ENCODE measurements at places on chromosomes 7 and 10. TPM values are rescaled to one million over a fixed set of nuclear protein-coding genes. Genes with fewer than 3 reads are reported as not detected.
A peak's percentile ranks its signal among the peaks of the same experiment; 100 is the strongest.

- DNase-seq: peak; percentile 26
Measured at GRCh38 chr7:30479202-30480120, 877 bp upstream of the NOD1 start.

DNA sequence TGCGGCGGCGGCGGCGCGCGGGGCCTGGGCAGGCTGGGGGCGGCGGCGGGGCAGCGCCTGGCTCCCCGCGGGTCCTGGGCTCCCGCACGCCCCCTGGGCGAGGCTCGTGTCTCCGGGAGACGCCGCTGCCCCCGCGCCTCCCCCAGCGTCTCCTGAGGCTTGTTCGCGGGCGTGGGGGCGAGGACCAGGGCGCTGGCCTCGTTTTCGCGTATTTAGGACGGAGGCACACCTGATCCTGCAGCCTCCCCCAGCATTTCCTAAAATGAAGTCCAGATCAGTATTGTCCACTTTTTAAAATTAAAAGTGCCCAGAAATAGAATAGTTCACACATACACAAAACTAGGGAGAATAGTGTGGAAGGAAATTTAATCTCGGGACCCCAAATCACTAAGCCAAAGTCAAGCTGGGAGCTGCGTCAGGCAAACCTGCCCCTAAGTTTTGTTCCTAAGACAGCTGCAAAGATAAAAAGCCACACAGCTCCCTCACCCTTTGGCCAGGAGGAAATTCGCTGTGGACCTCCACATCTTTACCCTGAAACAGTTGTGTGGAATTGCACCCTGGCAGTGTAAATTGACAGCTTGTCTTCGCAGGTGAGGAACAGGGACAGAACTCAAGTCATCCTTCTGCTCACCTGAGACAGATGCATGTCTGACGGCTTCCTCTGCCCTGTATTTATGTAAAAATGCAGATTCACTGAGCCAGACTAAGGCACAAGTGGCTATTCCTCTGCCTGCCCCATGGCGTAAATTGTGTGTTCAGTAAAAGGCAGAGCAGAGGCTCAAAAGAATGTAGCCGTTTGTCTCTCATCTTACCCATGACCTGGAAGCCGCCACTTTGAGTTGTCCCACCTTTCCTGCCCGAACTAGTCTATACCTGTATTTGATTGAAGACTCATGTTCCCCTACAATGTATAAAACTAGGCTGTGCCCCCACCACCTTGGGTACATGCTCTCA, 740 bp downstream of the GALNT11 start:
- no peak for DNase-seq

The NUTM2B gene
- 1.1 TPM for total RNA-seq

GRCh38 chr10:69906425-69906824, 104.7 kb downstream of the COL13A1 start:
- no peak for DNase-seq

DNA sequence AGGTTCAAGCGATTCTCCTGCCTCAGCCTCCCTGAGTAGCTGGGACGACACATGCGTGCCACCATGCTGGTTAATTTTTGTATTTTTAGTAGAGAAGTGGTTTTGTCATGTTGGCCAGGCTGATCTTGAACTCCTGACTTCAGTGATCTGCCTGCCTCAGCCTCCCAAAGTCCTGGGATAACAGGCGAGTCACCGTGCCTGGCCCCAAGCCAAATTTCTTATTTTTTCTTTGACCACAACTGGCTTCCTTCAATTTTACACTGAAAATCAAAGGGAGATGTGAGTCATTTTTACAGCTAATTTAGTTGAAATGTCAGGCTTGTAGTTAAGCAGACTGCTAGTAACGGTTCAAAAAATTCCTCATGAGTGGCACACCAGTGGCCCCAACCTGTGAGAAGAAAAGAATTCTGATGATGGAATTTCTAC, 7.8 kb downstream of the RNF216 start:
- no peak for DNase-seq

The SEC61G gene
- 200 TPM for total RNA-seq
